Stimulated activated CD4-positive, alpha-beta T cell treated with anti-CD3 and anti-CD28 coated beads, Interleukin-4, amount 100 ng/mL, for 48 hours (primary cell): ENCODE measurements at places on chromosomes 16 and 17.

DNA sequence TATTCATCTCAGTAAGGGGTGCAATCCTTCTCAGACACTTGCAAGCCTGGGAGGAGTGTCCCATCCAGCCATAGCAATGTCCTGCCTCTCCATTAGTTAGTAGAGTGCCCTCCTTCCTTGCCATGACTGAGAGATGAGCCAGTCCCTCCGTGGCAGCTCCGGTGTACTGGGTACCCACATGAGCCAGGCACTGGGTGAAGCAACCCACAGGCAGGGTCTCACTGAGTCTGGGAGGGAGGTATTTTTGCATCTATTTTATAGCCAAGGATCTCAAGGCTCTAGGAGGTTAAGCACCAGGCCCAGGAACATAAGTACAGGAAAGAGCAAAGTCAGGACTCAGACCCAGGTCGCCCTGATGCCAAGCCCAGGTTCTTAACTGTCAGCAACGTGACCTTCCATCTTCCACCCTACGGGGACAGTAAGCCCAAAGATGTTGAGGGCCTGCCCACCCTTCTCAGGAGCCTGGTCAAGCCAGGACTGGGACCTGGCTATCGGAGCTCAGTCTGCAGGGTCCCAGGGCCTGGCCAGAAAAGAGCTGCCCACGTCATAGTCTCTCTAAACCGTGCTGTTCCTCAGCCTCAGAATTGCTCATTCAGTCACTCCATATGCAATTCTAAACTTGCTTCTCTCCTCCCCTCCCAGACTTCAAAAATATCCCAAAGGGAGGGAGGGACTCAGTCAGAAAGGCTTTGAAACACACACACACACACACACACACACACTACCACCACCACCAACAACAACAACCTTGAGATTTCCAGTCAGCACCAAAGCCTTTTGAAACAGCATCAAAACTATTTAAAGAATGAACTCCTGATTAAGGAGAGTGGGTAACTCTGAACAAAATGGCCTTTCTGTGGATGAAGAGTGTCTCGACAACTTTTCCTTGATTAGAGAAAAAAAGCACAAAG, 16.6 kb downstream of the NOS2 start:
- no peak for DNase-seq

GRCh38 chr17:17937958-17938357, 34.2 kb downstream of the TOM1L2 start:
- no peak for DNase-seq

GRCh38 chr16:23323224-23324030, 21.3 kb downstream of the SCNN1B start:
- DNase-seq, result no peak

DNA sequence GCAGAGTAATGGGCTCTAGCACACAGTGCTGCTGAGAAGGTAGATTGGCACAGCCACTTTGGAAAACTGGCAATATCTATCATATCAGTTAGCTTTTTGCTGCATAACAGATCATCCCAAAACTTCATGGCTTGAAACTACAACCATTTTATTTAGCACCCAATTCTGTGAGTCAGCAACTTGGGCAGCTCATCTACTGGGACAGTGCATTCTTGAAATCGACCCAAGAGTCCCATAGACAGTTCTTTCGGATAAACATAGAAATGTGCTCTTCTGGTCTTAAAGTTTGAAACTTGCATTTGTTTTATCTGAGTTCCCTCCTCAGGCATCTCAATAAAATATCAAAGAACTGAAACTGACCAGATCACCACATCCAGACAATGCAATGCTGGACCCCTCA, 76.7 kb downstream of the CEP112 start:
- DNase-seq, result no peak
